Fibroblast of villous mesenchyme (primary cell): ENCODE measurements at places on chromosomes 3 and 15.

GRCh38 chr3:140076552-140076951 lies 141.6 kb downstream of the CLSTN2 start:
- no peak for DNase-seq

DNA sequence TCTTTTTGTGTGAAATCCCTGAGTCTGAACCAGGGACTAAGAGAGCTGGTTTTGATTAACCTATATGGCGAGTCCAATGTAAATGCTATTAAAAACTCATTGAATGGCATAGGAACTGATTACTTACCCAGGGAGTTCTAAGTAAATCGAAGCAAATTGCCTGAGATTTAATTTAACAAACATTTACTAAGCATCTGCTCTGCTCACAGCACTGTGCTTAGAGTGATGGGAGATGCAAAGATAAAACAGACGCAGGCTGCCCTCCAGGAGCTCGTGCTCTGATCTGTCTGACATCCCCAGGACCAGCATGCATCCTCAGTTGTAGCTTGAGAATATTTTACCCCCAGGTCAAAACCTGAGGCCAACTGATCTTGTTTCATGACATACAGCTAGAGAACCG lies 247.9 kb downstream of the NR2F2 start:
- DNase-seq: no peak

DNA sequence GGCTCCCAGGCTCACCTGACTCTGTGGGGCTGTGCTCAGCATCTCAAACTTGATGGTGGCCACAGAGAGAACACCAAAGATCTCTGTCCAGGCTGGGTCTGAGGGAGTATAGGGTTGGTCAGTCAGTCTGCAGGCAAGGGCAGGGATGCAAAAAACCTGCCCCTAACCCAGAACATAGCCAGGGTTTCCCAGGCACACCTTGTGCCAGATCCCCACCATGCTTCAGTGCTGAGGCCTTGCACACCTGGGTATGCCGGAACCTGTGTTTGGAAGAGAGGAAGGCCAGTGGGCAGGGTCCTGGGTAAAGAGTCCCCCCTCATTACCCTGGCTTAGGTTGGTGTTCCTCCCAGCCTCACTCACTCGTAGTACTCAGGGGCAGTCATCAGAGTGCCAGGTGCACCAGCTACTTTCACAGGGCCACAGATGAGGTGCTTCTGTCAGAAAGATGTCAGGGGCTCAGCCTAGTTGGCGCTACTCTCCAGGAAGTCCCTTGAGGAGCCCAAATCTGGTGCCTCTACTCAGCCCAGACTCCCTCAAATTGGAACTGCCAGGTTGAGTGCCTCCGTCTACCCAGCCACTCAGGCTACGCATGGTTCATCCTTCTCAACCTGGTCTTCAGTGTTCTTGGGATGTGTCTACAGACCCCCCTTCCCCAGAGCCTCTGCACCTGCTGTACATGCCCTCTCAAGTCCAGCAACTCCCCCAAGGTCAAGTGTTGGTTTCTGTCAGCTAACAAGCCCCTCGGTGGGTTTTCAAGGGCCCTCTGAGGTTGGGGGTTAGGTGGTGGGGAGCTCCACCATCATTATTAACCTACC lies 1.8 kb downstream of the DALRD3 start:
- no peak for DNase-seq

- DNase-seq: no peak
These were observed 1.7 kb downstream of the TIMP4 start for GRCh38 chr3:12157026-12157425.

- DNase-seq: no peak
These were observed 660 bp upstream of the BCL2L10 start for GRCh38 chr15:52113235-52113634.

DNA sequence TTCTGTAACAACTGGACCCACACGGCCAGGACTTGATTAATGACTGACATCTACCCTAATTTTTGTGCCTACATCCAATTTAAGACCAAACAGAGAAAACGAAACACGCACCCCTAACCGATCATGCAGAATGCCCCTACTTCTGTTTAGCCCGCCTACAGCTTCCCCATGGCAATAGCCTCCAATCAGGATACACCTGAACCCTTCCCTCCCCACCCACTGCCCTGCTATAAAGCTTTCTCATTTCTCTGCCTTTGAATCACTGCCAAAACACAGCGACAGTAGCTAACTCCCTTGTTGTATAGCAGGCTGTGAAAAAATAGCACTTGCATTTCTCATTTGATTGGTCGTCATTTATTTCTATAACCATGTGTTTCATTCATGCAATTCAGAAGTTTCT lies 45.2 kb upstream of the DPPA4 start:
- no peak for DNase-seq

DNA sequence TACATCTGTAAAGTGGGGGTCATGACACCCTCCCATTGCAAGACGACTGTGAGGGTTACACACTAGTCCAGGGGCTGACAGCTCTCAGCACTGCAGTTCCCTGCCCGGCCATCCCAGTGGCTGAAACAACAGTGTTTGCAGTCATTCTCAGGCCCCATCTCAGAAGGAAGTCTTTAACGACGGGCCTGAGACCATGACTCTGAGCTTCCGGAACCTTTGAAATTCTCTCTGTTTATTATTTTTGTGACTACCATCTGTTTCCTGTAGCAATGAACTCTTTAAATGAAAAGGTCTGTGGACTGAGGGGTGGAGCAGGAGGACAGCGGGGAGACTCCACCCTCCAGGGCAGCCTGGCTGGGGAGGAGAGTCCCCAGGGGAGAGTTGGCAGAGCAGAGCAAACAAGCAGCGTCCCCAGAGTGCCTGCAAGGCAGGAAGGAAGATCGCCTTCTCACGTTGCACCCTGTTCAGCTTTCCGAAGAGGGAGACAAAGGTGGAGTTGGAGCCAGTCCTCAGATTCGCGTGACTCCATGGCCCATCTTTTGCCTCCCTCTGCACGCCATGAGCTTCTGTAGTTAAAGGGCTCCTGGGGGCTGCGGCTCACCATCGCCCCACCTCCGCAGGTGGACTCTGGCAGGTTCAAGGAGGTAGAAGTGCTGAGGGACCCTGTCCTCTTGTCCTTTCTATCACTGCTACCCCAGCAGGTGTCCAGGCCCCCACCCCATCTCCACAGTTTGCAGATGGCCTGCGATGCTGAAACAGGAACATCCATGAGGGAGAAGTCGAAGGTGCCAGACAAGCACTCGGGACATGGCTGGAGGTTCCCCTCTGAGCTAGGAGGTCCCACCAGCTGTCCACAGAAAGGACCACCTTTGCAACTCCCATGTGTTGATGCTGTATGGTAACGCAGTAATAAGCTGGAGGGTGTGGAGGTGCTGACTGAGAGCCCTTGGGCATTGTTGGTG lies 525.8 kb upstream of the PROK2 start:
- DNase-seq: peak; percentile 87

DNA sequence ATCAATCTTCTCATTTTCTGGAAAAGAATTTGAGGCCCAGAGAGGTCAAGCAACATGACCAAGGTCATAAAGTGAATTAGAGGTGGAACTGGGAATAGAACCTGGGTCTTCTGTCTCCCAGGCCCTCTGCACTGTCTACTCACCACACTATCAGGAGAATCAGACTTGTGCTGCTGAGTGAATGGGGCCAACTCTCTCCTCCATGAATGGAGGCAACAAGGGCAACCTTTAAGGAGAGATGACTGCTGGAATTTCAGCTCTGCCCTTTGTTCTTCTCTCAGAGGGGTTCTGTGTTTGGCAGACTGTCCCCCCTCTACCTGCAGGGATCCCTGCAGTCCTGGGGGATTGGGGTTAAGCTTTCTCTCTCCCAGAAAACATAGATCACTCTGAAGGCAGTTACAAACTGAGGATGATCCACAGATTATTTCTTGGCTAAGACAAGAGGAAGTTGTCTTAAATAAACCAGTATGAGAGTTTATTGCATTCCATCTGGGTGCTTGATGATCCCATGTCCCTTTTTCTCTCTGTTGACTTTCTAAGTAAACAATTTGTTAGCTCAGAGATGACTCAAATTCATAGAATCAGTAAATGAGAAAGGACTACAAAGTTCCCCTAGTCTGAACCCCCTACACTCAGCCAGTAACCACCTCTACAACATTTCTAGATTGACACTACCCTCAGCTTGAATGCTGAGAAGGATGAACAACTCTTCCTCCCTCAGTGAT lies 99.0 kb upstream of the LIPC start:
- DNase-seq: peak; percentile 93

GRCh38 chr15:74725845-74726773 lies 781 bp upstream of the CYP1A1 start:
- peak; percentile 7 for DNase-seq

DNA sequence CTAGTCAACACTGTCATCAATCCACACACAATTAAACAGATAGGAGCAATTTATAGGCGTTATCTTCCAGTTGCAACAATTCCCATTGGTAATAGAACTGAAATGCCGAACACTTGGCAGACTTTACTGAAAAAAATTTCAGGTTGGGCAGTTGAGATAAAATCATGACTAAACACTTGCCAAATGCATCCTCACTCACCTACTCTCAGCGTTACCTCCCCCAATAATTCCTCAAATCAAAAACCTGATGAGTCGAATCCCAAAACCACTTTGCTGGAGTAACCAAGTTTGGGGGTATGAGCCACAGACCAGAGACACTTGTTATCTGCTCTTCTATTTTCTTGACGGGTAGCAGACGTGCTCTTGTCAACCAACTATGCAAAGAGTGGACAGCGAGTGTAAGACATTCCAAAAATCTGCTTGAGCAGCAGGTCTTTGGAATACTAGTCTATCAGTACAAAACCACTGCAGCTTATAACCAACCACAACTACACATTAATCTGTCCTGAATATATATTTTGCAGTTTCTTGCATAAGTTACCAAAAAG lies 30.3 kb downstream of the PPP1R2 start:
- DNase-seq: peak; percentile 30

- no peak for DNase-seq
These were observed 586 bp downstream of the TM4SF1 start for GRCh38 chr3:149376718-149377407.

GRCh38 chr3:98733053-98733811 lies 29.9 kb upstream of the ST3GAL6 start:
- DNase-seq: peak; percentile 75

DNA sequence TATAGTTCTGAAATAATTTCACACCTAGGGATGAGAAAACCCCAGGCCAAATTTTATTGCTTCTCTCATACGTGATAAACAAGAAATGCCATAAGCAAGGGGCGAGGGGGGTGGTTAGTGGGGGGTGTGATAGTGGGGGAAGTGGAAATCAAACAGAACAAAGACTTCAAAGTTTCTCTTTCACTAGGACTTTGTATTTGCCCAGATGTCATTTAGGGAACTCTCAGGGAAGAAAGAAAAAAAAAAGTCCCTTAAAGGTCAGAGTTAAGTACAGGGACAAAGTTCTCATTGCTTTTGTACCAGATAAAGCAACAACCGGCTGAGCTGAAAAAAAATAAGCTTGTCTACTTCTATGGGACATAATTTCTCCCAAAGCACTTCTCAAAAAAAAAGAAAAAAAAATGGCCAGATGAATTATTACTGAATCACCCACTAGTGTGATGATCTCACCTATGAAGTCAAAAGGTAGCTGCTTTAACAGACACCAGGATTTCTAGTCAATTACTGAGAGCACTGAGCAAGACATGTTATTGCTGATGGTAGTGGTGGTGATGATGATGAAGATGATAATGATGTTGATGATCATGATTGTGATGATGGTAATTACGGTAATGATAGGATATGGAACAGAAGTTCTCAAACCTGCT lies 56.2 kb downstream of the FHIT start:
- DNase-seq: no peak

DNA sequence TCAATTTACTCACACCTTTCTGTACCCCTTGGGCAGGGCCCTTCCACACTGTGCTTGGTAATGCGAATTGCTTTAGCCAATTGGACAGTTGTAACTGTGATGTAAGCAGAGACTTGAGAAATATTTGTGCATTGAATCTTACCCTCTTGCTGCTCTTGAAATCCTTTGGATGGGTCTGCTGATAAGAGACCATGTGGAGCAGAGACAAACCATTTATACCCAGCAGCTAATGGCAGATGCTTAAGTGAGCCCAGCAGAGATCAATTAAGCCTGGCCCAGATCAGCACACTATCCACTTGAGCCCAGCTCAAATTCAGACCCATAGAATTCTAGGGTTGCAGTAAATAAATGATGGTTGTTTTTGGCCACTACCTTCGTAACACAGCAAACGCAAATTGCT lies 19.3 kb downstream of the MUC13 start:
- no peak for DNase-seq

DNA sequence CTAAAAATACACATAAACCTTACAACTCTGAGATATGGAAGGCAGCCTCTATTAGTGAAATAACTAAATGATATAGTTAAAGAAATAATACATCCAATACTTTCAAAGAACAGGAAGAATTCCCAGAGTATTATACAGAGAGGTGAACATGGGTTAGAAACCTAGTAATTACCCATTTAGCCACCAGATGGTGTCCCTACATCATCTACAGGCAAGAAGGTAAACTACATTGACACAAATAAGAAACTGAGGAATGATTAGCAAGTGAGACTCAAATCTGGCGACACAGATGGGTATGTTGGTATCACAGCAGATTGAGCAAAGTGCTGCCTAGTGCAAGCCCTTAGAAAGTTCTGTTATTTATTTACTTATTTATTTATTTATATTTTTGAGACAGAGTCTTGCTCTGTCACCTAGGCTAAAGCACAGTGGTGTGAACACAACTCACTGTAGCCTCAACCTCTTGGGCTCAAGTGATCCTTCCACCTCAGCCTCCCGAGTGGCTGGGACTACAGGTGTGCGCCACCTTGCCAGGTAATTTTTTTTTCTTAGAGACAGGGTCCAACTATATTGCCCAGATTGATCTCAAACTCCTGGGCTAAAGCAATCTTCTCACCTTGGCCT lies 28.2 kb downstream of the NEK4 start:
- DNase-seq: peak; percentile 44

DNA sequence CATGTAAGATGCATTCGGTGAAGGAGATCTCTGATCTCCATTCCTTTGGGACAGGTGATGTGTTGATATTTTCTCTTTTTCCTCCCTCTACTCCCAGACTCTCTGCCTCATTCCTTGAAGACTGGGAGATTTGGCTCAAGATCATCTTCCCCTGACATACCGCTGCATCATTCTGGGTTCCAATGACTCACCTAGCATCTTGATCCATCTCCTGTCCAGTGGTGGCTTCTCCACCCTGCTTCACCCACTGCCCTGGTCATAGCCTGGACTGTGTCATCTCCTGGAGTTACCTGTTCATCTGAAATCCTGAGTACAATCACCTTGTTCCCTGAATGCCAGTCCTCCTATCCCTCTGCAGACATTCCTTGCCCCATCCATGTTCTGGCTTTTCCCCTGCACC lies 57.4 kb upstream of the TRAK1 start:
- no peak for DNase-seq

DNA sequence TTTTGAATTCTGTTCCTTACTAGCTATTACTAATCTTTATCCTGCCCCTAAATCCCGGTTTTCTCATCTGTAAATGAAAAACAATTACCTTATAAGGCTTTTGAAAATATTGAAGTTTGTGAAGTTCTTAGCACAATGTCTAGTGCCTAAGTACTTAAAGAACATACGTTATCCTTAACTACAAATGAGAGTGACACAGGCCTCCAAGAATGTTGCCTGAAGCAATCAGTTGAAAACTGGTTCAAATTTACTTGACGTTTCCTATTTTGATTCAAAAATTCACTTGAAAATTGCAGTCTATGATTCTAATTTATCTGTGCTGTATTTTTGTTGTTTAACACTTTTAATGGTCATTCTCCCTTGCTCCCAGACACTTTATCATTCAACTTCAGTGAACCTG lies 3.2 kb downstream of the SENP7 start:
- peak; percentile 55 for DNase-seq
